ENCODE measurements at places on chromosomes 3 and 15.
A peak's percentile ranks its signal among the peaks of the same experiment; 100 is the strongest.

GRCh38 chr15:28955160-28955992, 69.6 kb downstream of the APBA2 start:
- no peak for DNase-seq

DNA sequence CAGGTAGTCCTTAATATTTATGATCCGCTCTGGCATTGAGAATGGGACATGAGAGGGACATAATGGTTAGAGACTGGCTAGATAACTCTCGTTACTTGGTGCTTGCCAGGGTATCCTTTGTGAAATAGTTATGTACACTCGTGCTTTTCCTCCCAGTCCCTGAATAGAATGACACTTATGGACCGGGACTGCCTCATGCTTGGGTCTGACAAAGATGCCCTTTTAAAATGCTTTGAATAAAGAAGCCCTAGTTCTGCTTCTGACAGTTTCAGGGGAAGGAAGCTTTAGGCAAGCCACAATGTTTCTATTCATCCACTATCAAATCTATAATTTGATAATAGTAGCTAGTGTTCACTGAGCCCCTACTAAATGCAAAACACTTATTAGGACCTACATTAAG, 29.4 kb downstream of the POLR2M start:
- no peak for DNase-seq

DNA sequence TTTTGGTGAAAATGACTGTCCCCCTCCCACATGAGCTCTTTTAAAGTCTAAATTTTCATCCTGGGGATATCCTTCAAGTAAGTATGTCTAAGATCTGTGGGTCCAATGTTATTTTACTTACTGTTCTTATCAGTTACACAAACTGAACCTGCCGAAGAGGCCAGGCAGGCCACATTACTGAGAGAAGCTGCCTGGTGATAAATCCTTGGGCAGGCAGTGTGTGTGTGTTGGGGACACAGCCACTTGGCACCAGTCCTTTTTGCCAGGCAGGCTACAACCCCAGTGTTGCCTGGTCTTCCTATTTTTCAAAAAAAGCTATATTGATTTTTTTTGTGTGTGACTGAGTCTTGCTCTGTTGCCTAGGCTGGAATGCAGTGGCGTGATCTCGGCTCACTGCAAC, 50.6 kb upstream of the RASA2 start:
- no peak for DNase-seq

- no peak for DNase-seq
These were observed 63.6 kb upstream of the MEF2A start for GRCh38 chr15:99502182-99502581.

DNA sequence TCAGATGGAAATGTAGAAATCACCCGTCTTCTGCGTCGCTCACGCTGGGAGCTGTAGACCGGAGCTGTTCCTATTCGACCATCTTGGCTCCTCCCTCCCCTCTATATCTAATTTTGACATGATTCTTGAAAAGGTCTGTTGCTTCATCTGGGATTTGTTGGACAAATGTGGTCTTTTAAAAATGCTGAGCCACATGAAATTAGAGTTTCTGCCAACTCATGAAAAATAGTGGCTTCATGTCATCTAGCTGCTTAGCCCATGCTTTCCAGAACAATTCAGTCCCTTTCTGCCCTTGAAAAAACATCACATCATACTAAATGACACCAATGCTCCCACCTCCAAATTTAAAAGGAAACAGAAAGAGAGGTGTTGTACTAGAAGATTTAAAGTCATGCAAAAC, 148.6 kb upstream of the EIF1B start:
- no peak for DNase-seq

GRCh38 chr15:27137127-27137526, 166.1 kb downstream of the GABRG3 start:
- no peak for DNase-seq

DNA sequence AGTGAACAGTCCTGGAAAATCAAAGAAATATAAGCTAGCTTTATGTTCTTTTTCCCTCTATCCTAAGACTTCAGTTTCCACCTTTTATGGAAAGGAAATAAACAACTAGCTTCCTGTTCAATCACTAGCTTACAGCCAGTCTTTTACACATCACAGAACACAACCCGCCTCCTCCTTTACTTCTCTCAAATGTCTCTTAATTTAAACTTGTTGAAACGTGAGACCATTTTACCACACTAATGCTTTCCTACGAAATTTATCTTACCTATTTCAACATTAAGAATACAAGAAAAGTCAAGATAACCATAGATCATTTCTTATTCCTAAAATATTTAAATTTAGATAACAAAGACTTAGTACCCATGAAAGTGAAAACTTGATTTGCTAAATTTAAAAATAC, 6.2 kb downstream of the PRTG start:
- no peak for DNase-seq

DNA sequence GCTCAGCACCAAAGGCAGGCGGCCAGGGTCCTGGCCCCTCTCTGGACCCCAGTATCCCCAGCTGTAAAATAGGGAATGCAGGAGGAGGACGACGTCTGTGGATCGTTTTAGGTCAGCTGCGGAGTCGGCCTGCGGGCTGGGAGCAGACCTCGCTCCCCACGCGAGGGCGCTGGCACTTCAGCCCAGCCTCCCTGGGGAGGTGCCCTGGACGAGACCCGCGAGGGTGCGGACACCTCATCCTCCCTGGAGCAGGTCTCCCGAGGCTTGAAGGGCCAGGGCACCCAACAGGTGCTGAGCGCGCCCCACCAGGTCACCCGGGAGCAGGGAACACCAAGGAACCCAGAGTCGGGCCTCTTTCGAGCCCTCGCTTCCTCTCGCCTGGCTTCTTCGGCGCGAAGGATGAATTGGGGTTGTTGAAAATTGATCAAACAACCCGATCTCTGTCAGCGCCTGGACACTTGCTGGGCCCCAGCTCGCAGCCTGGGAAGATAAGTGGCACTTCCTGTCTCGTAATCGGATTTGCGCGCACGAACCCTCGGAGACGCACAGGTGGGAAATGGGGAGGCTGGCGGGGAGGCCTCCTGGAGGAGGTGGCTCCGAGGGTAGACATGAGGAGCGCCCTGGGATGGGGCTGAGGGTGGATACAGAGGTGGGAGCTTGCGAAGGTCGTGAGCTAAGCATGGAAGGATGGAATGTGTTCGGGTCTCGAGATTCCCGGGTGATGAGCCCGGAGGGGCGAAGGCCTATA, 588 bp upstream of the VIPR1 start:
- peak; percentile 9 for DNase-seq

DNA sequence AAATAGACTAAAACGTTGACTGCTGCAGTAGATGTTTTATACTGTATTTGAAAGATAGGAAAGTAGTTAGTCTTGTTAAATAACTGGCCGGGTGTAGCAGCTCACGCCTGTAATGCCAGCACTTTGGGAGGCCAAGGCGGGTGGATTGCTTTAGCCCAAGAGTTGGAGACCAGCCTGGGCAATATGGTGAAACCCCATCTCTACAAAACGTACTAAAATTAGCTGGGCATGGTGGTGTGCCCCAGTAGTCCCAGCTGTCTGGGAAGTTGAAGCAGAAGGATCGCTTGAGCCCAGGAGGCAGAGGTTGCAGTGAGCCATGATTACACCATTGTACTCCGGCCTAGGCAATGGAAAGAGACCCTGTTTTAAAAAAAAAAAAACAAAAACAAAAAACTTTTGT, 60.5 kb upstream of the ULK4 start:
- DNase-seq: no peak

DNA sequence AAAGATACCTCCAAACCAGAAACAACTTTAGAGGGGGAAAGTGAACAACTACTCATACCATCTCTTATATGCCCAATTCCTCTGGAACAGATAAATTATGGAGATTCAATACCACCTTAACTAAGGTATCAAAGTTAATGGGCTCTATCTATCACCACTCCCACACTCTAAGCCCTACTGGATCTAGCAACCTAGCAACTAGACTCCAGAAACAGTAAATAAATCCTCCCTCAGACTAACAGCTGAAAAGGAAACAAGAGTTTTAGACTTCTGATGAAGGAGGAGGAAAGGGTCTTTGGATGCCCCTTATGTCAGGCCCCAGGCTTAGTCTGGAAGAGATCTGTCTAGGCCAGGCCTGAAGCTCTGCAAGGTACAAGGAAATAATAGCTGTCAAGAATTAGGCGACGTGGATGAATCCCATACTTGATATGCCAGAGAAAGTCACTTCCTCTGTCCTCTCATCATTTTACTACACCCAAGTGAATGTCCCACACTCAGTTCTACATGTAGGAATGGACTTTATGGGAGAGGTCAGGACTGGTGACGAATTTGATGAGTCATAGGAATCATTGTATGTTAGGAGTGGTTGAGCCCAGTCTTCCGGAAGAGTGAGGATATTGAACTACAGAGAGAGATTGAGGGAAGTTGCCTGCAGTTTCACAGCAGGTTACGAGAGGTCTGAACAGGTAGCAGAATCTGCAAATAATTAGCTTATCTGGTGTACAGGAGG, 113.8 kb downstream of the AKAP13 start:
- DNase-seq: peak; percentile 95

DNA sequence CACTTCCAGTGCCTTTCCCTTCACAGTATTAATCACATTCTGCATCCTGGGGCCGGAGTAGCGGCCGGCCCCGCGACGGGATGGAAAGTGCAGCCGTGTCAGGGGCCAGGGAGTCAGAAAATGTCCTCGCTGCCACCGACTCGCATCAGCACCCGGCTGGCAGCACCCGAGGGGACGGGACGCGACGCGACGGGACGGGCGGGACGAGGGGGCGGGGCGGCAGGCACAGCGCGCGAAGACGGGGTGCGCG, 353 bp downstream of the ATG3 start:
- DNase-seq: no peak

DNA sequence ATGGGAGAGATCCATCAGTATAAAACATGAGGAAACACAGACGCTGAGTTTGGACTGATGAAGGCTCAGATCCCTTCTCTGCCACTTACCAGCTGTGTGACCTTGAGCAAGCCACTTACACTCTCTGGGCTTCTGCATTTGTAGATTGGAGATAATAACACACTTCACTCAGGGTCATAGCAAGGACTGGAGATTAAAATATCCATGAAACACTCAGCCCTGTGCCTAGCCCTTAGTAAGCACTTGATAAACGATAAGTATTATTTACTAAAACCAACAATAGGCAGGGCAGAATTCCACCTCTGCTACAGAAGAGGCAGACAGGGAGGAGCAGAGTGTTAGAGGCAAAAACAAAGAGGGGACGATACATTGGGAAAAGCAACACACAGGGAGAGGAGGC, 420.5 kb upstream of the WNT5A start:
- DNase-seq: no peak

DNA sequence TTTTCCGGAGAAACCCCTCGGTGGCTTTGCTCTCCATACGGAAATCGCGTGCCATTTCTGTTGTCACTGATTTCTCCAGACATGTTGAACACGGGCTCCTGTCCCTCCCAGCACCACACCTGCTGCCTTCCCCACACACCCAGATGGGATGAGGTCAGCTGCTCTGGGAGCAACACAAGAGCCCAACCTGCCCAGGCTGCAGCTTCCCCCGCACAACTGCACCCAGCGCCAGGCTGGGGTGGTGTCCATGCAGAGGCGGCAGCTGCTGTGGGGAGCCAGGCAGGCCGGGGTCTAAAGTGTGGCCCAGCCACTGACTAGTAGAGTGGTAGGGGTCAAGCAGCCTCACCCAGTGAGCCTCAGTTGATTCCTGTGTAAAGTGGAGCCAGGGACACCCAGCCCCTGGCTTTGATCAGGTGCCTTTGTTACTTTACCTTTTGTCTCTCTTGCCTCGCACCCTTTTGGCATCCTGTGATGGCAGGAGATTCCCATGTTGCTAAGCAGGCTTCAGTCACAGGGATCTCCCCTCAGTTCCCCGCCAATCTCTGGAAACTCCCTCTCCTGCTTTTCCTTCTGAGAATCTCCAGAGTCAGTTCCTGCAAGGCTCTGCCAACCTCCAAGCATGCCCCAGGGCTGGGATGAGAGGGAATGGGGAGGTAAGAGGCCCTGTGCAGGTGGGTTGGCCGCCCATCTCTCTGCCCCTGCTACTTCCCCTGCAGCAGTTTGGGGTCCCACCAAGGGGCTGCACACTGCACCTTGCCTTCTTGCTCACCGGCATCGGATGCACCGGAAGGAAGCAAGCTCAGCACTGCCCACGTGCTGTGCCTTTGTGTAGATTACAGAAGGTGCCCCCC, 91.8 kb upstream of the ALDH1A3 start:
- DNase-seq: no peak

GRCh38 chr3:162602619-162603018, 1106.0 kb downstream of the OTOL1 start:
- peak; percentile 56 for DNase-seq

DNA sequence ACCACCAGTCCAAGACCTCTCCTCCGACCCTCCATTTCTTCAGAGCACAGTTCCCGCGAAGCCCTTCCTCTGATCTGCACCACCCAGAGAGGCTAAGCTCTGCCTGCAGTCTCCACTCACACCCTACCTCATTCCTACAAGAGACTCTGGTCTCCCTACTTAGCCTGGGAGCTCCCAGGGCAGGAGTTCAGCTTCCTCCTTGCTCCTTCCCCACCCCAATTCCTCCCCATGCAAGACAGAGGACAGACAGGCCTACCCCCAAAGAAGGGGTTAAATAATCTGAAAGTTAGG, 12.6 kb upstream of the VIPR1 start:
- DNase-seq: no peak

- DNase-seq: no peak
These were observed 225.8 kb upstream of the SLCO3A1 start for GRCh38 chr15:91627473-91628278.

DNA sequence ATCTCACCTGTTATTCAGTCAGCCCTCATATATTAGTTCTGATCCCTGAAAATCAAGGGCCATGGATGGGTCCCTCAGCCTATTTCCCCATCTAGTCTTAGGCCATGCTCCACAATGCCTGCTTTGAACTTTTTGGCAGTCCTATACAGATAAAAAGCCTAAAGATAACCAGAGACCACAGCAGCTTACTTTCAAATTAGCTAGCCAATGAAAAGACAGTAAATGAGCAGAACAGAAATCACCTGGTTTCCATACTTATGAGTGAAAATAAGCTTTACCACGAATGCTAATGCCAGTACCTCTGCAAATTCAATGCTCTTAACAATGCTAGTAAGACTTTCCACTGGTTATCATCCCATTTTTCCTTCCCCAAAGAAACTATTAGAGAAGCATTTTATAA, 141.6 kb upstream of the SPRED1 start:
- no peak for DNase-seq

DNA sequence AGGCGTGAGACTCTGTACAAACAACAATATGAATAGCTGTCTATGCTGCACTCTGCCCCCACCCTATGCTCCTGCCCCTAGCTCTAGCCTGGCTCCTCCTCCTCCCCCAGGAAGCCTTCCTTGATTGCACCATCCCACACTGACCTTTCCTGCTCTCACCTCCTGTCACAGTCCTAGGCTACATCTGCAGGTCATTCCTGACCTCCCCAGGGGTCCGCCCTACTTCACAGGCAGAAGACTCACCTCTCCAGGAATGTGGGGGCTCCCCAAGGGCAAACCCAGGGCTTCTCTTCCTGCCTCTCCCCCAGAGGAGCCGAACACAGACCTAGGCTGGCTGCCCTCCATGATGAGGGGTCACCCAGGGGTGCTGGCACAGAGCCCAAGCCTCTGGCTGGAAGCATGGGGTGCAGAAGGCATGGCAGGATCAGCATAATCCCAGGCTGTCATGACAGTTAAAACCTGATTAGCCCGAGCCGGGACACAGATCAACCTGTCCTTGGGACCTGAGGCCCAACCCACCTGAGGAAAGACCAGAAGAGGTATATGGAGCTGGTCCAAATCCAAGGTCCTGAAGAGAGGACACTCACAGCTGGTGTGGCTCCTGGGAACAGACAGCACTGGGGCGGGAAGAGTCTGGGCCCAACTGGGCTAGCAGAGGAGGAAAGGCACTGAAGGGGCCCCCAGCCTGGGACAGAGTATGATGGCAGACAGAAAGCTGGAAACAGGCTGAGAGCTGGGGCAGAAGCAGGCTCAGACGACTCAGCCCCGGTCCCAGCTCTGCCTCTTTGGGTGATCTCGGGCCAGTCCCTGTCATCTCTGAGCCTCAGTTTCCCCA, 5.9 kb downstream of the SEMA7A start:
- DNase-seq: no peak

GRCh38 chr3:164023480-164023879, 1054.8 kb downstream of the SI start:
- DNase-seq: no peak

All from LHCN-M2 (cell line).